ENCODE measurements at places on chromosomes 7 and 10. TPM values are rescaled to one million over a fixed set of nuclear protein-coding genes. Genes with fewer than 3 reads are reported as not detected.

DNA sequence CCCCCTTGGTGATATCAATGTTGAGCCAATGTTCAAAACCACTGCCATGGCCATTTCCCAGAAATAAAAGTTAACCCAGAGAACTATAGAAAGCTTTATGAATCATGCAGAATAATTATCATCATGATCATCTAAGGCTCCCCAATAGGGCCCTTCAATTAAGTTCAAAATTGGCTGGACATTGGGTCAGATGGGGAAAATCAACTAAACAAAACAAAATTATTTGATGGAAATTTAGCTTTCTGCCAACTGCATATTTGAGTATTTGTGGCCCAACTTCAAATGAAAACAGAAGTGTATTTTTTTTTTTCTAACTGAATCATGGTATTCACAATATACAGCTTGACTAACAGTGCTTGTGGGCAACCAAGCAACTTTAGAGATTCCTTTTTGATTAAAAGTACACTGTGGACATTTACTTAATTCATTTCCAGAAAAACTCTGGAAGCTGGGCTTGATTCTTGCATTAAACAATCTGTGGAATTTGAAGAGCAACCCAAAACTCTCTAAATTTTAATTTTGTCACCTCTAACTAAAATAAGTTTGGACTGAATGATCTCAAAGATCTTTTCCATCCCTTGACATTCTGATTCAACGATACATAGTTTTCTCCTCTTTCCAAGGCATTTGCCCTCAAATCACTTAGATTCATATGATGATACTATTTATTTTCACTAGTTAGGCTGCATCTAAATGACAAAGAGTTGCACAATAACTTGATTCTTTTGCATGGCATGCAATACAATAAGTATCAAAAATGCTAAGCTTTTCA, 203.2 kb downstream of the AHR start:
- DNase-seq, result no peak

TFR2 gene
- 1.3 TPM for polyA plus RNA-seq

DNA sequence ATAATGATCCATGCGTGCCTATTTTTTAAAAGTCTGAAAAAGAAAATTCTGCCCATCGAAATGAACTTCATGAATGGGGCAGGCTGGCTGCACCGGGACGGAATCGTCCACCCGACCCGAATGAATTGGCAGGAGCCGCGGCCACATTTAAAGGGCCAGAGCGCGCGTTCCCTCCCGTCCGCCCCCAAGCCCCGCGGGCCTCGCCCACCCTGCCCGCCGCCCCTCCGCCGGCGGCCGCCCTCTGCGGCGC, 319 bp upstream of the GATA3 start:
- DNase-seq, result no peak

PRKG1 gene
- 12.6 TPM for polyA plus RNA-seq

- no peak for DNase-seq
Measured at GRCh38 chr7:84669177-84669732, 474.7 kb upstream of the SEMA3A start.

DNA sequence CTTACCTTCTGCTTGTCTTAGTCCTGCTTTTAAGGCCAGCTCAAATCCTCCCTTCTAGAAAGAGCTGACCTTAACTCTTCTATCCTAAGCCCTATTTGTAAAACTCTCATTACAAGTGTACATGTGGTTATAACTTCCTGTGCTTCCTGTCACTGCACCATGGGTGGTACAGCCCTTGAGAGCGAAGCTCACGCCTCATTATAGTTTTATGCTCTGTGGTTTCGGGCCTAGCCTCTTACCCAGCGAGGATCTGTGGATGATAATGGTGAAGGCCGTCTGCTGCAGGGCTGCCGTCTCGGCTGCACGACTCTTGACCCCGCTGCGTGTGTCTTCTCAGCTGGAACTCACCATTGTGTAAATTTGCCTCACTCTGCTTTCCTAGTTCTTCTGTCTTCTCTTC, 74.6 kb downstream of the CUL1 start:
- no peak for DNase-seq

- DNase-seq, result no peak
Measured at GRCh38 chr10:133318494-133319127, 9.9 kb downstream of the ZNF511 start.

DNA sequence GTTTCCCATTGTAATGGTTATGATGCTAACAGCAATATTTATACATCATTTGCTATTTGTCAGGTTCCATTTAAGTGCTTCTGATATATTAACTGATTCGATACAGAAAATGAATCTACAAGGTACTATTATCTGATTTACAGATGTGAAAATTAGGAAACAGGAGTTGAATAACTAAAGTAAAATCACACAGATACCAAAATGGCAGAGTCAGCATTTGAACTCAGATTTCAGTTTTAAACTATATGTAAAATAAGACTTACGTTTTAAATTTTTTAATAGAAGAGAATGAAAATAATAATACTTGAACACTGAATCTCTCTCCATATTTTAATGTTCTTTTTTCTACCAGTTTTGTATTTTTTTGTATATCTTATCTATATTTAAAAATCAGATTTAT, 313.2 kb downstream of the MDFIC start:
- no peak for DNase-seq

DNA sequence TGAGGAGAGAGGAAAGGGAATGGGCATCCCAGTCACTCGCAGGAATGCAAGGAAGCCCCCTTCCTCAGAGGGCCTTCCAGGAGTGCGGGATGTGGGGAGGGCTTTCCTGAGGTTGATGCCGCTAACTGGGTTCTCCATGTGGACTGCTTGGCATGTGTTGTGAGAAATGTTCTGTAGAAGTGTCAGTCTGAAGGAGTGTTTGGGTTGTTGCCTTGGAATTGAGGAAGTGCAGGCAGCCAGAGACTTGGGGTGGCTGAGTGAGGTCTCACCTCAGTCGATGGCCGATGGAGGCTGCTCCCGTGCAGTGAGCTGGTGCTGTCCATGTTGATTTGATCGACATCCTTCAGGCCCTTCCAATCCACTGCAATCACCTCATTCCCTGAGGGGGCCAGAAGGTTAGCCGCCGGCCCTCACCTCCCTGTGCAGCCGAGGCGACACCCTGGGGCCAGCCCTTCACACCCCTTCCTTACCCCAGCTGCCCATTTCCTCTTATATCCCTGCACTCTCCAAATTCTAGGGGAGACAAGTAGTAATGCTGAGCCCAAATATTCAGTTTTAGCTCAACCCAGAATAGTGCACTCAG, 2.7 kb downstream of the FAM131B start:
- DNase-seq, result no peak

DNA sequence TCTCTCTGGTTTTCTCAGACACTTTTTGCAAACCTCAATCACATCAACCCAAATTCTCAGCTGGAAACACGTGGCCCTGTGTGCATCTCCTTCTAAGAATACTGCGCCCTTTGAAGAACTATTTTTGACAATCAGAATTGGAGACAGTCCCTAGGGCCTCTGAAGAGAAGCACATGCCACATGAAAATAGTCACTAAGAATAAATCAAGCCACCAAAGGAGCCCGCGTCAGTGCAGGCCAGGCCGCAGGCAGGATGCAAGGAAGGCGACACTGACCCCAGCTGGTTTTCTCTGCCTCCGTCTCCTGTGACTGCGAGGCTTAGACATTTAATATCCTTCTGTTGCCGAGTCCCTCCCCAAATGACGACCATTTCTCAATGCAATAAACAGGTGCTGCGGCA, 88.0 kb upstream of the ADAM12 start:
- no peak for DNase-seq

DNA sequence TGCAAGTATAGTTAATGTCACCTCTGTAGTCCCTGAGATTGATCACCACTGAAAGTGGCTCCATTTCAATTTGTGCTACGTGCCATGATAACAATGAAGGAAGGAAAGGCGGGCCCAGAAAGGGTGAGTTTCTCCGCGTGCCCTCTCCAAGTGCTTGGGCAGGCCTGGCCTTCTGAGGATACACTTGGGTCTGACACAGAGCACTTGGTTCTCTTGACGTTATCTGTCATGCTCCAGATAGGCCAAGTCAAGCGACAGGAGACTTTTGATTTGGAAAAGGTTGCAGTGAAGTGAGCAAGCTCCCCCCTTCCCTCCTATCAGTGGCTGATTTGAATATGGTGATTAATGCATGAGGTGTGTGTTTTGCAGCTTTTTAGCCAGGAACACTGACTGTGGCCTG, 160.9 kb upstream of the INSYN2A start:
- DNase-seq, result no peak

DNA sequence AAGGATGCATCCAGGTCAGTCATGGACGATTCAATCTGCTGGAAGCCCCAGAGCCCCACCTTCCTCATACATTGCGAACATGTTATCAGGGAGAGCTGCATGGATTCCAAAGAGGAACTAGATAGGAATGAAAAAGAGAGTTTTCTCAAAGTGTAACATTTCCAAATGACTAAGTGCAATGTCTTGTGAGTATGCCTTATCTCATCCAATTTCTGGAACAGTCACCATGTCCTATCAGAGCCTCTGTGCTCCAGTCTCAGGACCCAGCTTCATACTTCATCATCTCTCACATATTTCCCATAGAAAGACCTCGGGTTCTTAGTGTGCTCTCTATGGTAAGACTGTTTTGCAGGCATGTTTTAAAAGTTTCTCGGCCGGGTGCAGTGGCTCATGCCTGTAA, 26.8 kb downstream of the ZC3HC1 start:
- DNase-seq, result no peak

DNA sequence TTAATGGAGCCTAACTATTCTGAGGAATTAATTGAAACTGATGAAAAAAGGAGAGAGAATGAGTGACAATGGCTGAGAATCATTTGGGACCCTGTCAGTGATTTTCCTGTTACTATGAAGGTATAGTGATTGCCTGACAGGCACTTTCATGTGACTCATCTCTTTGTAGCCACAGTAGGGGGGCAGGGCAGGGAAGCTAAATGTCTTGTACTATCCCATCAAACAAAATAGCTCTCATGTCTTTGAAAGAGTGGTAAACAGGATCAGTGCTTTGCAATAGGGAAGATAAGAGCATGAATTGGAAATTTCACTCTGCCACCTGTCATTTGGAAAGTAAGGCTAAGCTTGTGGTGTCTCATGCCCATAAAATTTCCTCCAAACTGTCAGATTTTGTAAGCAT, 94.5 kb upstream of the GSDME start:
- no peak for DNase-seq
